ENCODE measurements at places on chromosomes 3 and 15. TPM values are rescaled to one million over a fixed set of nuclear protein-coding genes. Genes with fewer than 3 reads are reported as not detected.

DNA sequence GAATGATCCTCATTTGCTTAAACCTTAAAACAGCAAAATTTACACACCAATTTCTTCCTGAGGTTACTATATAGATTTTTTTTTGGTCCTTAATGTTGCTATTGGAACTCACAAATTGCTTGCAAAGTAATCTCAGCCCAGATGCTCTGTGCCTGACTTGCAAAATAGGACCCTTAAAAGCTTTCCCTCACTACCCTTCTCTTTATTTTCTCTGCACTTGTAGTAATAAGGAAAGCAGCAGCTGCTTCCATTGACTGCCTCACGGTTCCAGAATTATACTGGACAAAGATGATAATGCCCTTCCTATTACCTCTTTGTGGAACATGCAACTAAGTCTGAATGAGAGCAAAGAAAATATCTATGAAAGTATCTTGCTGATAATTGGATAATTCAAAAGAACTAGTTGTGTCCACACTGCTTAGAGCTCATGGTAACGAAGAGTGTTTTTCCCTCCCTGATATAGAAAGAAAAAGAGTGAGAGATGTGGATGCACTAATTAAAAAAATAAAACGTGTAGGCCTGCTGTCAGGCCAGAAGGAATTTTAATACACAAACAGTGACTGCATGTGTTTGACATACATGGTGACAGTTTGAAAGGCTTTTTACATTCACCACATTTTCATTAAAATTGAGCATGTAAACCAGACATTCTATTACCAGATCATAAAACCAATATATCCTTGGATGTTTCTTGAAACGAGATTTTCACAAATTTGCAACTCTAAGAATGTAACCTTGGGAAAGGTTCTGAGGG is 783.1 kb downstream of the GBE1 start:
- no peak for DNase-seq

DNA sequence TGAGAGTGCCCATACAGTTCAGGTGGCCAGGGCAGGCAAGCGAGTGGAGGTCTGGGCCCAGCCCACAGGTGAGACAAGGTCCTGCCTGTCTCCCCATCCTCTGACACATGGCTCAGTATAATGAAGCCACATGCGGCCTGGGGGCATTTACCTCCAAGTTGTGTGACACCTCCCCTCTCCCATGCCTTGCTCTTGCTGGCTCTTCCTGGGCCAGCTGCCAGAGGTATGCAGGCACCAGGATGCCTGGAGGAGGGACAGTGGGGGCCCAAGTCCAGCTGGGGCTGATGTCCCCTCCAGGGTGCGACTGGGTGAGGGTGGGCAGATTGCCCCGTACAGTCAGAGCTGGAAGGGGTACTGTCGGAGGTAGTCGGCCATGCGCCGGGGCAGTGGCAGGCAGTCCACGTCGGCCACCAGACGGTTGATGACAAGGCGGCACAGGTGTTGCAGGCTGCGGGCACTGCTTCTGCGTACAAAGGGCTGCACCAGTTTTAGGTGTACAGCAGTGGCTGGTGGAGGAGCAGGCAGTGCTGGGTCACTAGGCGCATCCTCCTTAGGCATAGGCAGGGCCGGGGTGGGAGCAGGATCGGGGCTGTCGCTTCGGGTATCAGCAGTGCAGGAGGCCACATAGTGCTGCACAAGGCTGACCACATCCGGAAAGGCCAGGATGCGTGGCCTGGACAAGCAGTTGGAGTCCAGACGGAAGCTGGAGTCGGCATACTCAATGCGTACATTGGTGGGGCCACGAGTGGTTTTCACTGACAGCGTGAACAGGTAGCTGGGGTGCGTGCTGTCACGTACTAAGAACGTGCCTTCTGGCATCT is 4.1 kb downstream of the CISH start:
- no peak for DNase-seq

- no peak for DNase-seq
Measured at GRCh38 chr3:113623324-113623723, 73.1 kb downstream of the USF3 start.

DNA sequence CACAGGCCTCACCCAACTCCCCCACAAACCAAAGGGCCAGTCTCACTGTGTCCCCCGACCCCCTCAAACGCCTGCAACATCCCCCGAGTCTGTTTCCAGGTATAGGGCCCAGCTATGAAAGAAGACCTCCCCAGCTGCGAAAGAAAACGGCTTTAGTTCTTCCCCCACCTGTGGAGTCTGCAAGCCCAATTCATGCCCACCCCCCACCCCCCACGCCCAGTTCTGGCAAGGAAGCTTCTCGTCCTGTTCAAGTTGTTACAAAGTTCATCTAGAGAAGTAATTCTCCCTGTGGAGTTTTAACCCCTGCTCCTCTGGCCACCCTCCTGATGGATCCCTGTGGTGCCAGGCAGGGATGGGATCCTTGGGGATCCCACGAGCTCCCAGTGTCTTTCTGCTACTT is 54.4 kb downstream of the CCDC66 start:
- no peak for DNase-seq

GRCh38 chr3:153760948-153761347 is 360.2 kb upstream of the ARHGEF26 start:
- no peak for DNase-seq

DNA sequence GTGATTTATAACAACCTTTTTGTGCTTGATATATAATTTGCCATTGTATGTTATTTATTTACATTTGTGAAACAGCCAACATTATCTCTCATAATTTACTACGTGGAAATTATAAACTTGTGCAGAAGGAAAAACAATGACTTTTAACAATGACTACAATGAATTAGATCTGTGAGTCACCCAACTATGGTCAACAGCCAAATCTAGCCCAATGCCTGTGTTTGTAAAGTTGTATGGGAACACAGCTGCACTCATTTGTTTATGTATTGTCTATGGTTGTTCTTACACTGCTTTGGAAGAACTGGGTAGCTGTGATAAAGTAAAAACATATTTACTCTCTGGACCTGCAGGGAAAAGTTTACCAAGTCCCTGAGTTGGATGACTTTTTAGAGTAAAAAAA is 110.4 kb downstream of the OTOL1 start:
- DNase-seq, result no peak

GRCh38 chr3:140972833-140973232 is 31.2 kb downstream of the SLC25A36 start:
- DNase-seq, result no peak

DNA sequence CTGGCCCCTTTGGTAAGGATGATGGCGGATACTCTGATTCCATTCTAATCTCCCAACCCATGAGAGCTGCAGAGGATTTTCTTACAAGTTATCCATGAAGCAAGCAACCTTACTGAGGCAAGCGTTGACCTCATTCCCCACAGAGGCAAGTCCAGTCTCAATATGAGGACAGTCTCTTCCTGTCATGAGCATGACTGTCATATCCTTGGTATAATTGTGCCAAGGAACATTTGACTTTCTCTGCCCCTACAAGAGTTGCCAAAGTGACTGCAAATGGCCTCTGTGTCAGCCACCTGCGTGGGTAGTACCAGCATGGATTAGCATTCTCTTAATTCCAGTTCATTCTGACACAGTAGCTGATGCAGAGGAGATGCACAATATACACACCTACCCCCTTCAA is 71.2 kb upstream of the TMEM158 start:
- no peak for DNase-seq

DNA sequence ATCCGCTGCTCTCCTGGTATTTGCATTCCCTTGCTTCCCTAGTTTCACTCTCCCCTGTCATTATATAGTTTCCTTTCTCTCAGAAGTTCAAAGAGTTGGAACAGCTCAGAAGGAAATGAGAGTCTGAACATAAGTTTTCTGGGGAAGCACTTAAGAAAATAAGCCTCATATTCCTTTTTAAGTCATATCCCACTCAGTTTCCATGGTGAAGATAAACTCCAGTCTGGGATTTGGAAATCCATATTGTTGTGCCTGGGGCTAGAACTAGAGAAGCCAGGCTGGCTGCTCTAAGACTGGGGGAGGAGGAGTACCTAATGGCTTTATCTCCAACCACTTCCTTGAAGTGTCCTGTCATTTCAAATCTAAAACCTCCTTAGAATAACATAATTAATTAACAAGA is 134.2 kb upstream of the ALCAM start:
- no peak for DNase-seq

DNA sequence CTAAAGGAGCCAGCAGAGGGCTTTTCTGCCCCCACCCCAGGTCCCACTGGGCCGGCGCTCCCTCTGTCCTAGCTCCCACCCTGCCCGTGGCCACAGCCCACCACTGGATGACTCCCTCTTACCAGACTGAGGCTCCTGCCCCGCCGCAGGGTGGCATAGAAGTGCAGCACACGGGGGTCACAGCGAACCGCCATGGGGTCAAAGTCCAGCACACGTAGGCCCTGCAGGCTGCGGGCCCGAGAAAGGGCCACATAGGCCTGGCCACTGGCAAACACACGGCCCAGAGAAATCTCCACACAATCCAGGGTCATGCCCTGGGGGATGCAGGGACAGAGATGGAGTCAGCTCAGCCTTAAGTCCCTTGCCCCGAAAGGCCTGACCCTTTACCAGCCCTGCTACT is 9.0 kb downstream of the PIF1 start:
- no peak for DNase-seq

DNA sequence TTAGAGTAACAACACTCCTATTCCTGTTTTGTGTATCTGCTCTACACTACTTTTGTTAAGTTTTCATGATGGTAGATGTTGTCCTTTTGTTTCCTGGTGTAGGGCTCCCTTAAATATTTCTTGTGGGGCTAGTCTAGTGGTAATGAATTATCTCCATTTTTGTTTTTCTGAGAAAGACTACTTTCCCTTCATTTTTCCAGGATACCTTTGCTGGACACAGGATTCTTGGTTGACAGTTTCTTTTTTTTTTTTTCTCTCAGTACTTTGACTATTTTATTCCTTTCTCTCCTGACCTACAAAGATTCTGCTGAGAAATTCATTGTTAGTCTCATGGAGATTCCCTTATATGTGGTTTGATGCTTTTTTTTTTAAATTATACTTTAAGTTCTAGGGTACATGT is 37.9 kb downstream of the FAIM start:
- DNase-seq, result no peak

DNA sequence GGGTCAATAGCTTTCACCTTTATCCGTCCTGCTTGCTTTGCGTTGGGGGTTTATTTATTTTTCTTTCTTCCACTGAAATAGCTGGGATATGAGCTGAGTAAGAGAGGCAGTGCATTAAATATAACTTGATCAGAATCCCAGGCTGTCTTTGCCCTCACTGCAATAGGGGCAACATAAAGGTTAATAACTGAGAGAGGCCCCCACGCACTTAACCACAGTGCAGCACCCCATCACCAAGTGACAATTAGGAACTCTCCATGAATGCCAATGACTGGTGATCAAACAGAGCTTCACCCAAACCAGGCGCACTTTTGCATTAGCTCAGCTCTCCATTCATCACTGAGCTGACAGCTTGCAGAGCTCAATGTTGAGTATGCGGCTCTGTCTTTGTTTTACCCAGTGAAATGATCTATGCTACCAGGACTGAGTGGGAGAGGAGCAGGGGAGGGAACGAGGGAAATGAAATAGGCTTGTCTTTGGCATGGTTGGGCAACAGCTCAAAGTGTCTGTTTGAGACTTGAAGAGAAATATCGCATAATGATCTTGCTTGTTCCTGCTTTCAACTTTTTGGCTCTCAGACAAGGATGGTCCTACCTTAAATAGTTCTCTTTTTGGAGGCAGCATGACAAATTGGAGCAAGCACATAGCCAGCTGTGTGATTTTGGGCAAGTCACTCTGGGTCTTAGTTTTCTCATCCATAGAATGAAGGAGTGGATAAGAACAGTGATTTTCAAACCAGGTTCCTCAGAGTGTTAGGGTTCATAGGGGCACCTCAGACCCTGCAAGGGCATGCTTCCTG is 14.5 kb upstream of the GLCE start:
- DNase-seq, result no peak

GRCh38 chr15:53980021-53980420 is 1.8 kb downstream of the UNC13C start:
- DNase-seq, result no peak

DNA sequence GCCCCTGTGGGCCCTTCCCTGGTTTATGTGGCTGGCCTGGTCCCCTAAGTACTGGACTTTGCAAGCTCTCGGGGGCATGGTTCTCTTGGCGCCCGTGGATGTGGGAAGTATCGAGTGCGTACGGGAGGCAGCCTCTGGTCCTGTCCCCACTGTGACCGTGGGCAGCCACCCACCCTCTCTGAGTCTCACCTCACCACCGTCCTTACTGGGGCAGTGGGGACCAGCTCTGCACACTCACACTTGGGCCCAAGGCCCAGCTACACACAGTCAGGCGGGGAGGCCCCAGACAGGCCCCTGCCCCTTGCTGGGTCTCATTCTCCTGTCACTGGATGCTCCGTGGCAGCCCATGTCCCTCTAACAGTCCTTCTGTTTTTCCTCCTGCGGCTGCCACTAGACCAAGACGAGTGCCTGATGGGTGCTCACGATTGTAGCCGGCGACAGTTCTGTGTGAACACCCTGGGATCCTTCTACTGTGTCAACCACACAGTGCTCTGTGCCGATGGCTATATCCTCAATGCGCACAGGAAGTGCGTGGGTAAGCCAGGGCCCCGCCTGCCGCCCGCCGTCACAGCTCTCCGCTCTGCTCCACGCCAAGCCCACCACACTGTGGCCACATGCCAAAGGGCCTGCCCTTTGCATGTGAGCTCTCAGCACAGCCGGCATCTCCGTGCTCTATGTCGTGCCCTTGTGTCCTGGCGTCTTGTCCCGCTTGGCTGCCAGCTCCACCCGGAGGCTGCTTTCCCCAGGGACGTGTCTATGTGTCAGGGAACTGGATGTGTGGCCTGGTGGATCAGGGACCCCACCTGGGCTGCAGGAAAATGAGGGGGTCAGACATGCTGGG is 72.7 kb downstream of the FBLN2 start:
- peak; percentile 9 for DNase-seq

- DNase-seq, result no peak
Measured at GRCh38 chr3:194748225-194748624, 62.5 kb downstream of the FAM43A start.

DNA sequence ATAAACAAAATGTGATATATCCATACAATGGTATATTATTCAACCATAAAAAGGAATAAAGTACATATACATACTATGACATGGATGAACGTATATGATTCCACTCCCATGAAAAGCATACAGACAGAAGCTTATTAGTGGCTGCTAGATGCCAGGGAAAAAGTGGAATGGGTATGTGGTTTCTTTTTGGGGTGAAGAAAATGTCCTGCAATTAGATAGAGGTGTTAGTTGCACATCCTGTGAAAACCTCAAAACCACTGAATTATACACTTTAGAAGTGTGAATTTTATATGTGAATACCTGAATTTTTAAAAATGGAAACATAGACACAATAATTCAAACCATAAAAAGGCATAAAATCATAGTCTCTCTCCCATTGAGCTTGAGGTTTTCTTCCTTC is 11.2 kb downstream of the DENND6A start:
- no peak for DNase-seq

The GOLGA8S gene
- not detected for total RNA-seq

The TERC gene
- total RNA-seq, result 2.9 TPM

The MGA gene
- total RNA-seq, result 46.9 TPM

The GOLGA6L2 gene
- total RNA-seq, result not detected

The TM4SF18 gene
- not detected for total RNA-seq

The MYL3 gene
- total RNA-seq, result not detected

The EAF2 gene
- total RNA-seq, result 5.7 TPM

The TRPM1 gene
- not detected for total RNA-seq

The SI gene
- not detected for total RNA-seq

The ABHD2 gene
- 67.8 TPM for total RNA-seq

The VIPR1 gene
- 31.2 TPM for total RNA-seq
